ENCODE measurements at places on chromosomes 7 and 10. TPM values are rescaled to one million over a fixed set of nuclear protein-coding genes. Genes with fewer than 3 reads are reported as not detected.

The OR9A2 gene
- not detected for total RNA-seq

DNA sequence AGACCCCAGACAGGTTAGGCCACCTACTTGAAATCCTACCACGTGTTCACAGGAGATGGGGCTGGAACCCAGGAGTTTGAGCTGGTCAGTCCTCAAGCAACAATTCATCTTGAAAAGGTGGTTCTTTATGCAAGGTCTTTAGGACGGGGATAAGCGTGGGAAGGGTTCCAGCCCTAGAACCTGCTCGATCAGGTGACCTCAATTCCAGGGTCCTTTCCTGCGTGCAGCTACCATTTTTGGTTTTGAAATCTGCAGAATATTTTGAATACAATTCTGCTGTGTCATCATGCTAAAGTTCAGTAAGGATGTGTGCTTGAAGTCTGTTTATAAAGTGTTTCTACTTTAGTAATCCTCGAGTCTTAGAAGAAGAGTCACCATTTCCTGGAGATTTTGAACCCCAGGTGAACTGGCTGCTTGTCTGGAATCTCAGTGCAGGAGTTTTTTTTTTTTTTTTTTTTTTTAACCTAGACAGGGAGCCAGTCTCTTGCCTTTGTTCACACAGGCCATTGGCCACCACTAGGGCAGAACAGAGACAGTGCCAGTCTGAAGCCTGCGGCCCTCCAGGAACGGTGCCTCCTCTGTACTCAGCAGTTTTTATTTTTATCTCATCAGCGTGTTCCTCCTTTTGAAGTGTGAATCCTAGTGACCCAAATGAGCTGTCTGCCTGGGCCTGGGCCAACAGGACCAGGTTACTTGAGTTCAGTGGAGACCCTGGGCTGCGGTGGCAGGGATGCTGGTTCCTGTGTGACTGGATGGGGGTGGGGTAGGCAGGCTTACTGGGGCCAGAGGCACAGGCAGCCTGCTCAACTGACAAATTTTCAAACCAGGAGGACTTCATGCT, 54.6 kb downstream of the EEPD1 start:
- peak; percentile 58 for DNase-seq

GRCh38 chr7:101287032-101287431, 34.6 kb downstream of the IFT22 start:
- DNase-seq = no peak

GRCh38 chr10:132451506-132452215, 54.7 kb downstream of the PWWP2B start:
- no peak for DNase-seq

GRCh38 chr7:94907811-94908322, 473 bp downstream of the PPP1R9A start:
- no peak for DNase-seq

DNA sequence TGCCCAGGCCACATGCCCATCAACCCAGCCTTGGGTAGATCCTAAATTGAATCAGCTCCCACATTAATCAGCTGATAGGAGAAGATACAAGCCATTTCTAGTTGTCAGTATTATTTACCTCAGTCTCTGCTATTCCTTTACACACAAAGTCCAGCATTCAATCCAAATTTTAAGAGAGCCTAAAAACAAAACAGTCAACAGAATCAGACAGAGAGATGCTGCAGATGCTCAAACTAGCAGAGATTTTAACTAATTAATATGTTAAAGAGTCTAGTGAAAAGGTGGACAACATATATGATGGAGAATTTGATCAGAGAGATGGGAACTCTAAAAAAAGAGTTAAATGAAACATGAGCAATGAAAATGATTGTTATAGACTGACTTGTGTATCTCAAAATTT, 14.4 kb upstream of the IL15RA start:
- no peak for DNase-seq

DNA sequence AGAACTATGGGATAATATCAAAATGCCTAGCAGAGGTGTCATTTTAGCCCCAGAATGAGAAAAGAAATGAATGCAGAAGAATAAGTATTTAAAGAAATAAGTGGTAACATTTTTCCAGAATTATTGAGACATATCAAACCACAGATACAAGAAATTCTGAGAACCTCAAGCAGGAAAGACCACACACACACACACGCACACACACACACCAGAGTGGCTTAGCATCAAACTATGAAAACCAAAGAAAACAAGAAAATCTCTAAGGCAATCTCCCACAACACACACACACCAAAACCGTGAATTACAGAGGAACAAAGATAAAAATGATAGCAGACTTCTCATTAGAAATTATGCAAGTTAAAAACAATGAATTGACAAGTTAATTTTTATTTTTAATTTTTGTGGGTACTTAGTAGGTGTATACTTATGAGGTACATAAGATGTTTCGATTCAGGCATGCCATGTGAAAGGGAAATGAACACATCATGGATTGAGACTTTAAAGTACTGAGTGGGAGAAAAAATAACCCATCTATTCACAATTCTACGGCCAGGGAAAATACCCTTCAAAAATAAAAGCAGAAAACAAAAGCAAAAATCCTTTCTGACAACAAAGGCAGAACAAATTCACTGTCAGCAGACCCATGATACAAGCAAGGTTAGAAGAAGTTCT, 14.6 kb downstream of the PPIF start:
- DNase-seq = no peak

The TMEM178B gene
- total RNA-seq = 0.28 TPM

Measured in CD8-positive, alpha-beta T cell (primary cell).